8988T (cell line): ENCODE measurements at places on chromosomes 3 and 15.

DNA sequence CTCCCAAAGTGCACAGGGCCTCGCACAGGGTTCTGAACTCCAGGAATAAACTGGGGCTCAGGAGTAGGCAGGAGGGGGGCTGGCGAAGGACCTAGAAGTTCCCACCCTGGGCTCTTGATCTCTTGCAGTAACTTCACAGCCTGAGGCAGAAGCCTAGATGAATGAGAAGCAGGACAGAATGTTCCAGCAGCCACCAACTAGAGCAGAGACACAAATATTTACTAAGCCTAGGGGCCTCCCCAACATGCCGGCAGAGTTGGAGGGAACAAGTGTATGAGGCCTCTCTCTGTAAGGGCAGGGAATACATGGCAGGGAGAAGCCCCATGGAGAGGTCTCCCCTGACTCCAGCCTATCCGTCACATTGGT is 25.3 kb upstream of the C15orf39 start:
- DNase-seq, result no peak

DNA sequence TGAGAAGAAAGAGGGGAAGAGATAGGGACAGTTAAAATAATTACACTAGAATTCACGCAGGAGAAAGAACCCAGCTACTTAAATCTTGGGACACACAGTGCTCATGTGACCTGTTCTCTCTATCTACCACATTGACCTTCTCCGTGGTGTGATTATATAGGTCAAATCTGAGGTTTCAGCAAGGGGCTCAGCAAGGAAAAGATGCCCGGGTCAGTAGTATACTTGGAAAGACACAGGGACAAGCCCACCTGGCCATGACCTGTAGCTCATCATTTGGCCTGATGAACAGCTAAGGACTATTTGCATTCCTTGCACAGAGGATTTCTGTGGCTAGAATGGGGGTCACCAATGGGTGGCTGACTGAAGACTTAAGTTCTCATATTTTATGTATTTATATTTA is 71.9 kb downstream of the SSR3 start:
- DNase-seq, result no peak

DNA sequence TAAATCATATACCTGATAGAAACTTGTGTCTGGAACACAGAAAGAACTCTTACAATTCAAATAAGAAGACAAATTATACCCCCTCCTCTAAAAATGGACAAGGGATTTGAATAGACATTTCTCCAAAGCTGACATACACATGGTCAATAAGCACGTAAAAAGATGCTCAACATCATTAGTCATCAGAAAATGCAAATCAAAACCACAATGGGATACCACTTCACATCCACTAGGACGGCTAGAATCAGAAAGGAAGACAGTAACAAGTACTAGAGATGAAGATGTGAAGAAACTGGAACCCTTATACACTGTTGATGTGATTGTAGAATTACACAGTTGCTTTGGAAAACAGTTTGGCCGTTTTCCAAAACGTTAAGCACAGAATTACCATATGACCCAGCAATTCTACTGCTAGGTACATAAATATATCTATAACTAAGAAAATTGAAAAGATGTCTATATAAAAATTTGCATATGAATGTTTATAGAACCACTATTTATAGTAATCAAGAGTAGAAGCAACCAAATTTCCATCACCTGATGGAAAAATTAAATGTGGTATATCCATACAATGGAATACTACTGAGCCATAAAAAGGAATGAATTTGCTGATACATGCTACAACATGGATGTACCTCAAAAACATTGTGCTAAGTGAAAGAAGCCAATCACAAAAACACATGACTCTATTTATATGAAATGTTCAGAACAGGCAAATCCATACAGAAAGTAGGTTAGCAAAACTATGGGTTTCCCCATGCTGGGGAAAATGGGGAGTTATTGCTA is 60.8 kb downstream of the GREM1 start:
- DNase-seq, result no peak

DNA sequence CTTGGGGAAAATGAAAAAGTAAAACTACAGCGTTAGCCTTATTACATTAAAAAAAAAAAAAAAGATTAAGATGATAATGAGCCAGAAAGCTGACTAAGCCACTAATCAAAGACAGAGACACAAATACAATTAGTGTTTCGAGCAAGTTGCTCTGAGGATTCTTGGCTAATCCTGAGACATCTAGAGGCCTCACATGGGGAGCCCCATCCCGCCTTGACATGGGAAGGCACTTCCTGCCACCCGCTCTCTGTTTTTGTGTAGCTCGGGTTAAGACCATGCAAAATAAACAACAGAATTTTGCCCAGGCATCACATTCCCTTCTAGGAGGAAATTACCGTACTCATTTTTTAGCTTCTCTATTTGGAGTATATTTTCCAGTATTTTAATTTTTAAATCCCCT is 15.3 kb downstream of the HESX1 start:
- no peak for DNase-seq

DNA sequence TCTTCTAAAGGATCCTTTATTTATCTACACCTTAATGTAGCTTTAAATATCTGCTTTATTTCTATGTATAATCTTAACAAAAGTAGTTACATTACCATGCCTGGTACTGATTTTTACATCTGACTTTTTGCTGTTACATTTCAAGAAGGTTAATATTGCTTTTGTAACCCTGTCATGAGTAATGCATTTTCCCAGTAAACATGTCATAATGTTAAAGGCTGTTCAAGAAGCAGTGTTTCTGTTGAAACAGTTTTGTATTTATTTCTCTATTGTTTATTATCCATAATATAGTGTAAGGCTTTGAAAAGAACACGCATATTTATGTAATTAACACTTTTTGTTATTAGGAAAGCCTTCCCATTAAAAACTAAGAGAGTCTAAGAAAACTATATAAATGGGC is 98.5 kb upstream of the SOX2 start:
- no peak for DNase-seq

GRCh38 chr3:191997093-191997492 is 536.1 kb downstream of the PYDC2 start:
- no peak for DNase-seq

DNA sequence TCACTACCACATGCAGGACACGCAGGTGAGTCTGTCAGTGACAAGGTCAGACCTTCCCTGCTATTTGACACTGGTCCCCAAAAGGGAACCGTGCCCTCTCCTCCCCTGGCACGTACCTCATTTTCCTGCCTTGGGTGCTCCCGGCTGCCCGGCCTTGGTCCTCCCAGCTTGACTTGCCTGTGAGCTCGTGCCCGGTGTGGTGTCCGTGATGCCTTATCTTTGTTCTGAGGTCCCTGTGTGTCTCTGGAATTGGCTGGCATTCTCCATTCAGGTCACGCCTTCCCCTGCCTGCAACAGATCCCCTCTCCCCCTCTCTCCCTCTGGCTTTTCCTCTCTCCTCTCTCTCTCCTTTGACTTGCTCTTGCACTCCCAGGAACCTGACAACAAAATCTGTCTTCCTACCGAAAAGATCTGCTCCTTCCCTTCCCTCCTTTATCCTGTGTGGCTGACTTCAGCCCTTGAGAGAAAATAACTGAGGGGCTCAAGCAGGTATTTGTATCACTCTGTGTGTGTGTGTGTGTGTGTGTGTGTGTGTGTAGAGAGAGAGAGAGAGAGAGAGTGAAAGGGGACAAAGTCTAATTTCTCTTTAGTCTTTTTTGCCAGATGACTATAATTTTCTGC is at the start of gene MASP1:
Gene MASP1 (minus strand): TSS at position 226 of the 621 bp plus-strand sequence. CDS start 105 bp downstream, at position 121.
- no peak for DNase-seq

GRCh38 chr3:94162700-94163099 is 99.8 kb downstream of the NSUN3 start:
- no peak for DNase-seq

- DNase-seq, result peak; percentile 15
Measured at GRCh38 chr15:39125904-39126303, 455.0 kb upstream of the THBS1 start.

DNA sequence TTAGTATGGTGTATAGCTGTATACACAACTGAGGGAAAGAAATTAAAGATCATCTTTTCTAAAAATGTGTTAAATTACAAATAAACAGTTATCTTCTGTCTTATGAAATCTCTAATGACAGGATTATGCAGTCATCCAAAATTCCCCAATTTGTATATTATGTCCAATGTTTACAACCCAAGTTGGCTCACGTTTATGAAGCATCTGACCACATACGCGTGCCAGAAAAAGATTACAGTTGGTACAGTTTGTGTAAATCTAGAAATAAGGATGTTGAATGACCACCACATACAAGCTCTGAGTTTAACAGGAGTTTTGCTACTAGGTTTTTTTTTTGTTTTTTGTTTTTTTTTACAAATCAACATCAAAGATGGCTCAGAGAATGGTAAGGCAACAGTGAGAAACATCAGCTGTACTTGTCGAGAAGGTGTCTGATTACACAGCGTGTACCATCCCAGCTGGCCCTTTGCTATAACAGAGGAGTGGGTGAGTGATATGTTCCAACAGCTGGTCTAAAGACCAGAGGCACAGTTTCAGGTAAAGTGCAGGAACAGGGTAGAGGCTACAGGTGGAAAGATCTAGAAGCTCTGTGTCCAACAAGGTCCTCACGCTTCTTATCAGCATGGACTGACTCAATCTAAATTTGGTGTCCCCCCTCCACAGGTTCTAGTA is 47.1 kb downstream of the USF3 start:
- no peak for DNase-seq

DNA sequence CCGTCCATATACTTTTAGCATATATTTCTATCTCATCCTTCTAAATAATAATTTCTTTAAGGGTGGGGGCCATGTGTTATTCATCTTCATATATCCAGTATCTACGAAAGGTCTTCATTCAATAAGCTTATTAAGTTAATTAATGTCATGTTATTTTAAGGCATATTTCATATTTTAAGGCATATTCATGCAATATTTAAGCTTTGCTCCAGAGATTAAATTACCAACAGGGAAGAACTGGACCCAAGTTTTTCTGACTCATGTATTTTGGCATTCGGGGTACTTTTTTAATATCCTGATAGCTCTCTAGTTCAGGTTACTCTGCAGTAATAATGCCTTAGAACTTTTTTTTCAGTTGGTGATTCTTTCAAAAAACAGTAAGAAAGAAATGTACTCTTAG is 27.4 kb downstream of the PHC3 start:
- no peak for DNase-seq

DNA sequence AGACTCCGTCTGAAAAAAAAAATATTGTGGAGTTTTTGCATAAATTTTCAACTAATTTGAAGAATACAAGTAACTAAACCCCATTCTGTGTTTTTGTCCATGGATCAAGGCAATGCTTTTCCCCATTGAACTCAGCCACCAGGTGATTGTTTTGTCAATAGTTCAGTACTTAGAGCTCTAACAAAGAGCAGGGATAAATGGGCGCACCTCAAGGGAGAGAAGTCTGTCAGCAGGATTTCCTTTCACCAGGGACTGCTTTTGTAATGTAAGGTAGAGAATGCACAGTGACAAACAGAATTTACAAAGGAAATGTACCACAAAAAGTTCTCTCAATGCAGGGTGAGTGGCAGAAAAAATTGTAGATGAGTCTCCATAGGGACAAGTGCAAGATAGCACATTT is 10.8 kb upstream of the ATP13A5 start:
- DNase-seq, result no peak

GRCh38 chr15:30926161-30926560 is 22.4 kb downstream of the FAN1 start:
- DNase-seq, result no peak

DNA sequence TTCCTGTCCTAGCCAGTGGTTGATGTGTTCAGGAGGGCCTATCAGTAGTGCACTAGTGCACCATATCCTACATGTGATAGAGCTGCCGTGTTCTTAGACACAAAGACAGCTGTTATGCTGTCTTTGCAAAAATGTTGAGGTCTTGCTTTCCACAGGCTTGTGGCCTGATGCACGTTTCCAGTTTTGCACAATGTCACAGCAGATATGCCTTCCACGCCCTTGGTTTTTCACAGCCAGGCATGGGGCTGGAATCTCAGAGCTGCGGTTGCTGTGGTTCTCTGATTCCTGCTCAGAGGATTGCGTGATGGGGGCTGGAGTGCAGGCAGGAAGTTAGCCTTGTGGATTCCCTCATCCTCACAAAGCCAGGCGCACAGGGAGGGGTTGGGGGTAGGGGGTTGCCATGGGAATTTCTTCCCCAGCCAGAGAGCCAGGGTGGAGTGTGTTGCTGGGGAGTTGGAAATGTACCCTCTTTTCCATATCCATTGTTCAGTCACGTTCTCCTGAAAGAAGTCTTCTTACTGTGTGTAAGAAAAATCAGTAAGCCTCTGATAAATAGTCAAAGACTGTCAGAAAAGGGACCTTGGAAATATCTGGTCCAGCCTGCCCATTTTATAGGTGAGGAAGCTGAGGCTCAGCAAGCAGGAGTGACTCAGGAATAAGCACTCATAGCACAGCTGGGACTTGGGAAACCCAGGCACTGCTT is 79.4 kb downstream of the SMAD3 start:
- DNase-seq, result no peak

- no peak for DNase-seq
Measured at GRCh38 chr3:62445275-62445674, 71.9 kb upstream of the FEZF2 start.

- DNase-seq, result no peak
Measured at GRCh38 chr15:76418352-76419140, 82.0 kb downstream of the ISL2 start.

DNA sequence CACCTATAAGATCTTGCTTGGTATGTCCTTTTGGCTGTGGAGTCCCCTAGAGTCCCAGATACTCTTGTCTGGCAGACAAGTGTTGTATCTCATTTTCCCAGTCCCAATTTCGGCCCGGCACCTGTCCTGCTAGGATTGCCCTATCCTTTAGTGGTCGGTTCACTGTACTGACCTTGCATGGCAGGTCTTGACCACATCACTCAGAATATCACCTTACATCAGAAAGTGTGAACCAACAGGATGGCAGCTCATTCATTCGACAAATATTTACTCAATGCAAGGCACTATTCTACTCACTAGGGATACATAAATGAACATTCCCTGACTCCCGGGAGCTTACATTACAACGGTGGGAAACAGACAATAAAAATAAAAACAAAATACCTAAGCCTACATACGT is 5.7 kb upstream of the CCDC80 start:
- DNase-seq, result no peak
